ENCODE measurements at places on chromosomes 12 and 14.

- no peak for DNase-seq
These were observed 402.1 kb downstream of the ZFP36L1 start for GRCh38 chr14:68390741-68391140.

- DNase-seq, result no peak
These were observed 82.7 kb downstream of the PLEKHA5 start for GRCh38 chr12:19212245-19212644.

DNA sequence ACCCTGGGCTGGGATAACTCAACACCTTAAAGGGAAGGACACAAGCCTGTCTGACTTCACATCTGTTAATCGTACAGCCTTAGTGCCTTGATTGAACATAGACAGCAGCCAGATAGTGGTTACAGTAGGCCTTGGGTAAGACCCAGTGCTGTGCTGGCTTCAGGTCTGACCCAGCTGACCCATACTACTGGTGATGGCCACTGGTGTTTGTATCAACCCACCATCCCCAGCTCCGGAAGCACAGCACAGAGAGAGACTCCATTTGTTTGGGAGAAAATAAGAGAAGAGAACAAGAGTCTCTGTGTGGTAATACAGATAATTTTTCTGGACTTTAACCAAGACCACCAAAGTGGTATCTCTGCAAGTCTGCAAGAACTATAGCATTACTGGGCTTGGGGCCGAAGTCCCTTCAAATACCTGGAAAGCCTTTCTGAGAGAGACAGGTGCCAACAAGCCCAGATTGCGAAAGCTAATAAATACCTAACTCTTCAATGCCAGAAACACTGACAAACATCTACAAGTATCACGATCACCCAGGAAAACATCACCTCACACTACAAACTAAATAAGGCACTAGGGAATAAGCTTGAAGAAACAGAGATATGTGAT is 330.1 kb upstream of the GARIN2 start:
- no peak for DNase-seq

DNA sequence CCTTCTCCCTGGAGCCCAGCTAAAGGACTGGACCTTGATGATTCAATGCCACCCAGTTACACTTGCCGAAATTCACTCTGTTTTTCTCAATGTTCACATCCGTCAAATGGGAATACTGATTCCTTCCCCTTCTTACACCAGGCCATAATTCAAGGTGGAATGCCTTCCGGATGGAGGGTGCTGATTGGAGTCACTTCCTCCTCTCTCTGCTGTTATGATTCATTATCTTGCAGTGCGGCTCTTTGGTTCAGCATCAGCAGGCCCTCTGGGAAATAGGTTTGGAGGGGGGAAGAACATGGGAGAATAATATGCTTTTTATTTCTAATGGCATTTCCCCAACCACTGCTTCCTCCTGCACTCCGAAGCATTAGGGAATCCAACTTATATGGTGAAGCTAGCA is 390.6 kb upstream of the TBX3 start:
- DNase-seq, result no peak

GRCh38 chr12:18153826-18154225 is 63.8 kb upstream of the RERGL start:
- DNase-seq, result no peak

DNA sequence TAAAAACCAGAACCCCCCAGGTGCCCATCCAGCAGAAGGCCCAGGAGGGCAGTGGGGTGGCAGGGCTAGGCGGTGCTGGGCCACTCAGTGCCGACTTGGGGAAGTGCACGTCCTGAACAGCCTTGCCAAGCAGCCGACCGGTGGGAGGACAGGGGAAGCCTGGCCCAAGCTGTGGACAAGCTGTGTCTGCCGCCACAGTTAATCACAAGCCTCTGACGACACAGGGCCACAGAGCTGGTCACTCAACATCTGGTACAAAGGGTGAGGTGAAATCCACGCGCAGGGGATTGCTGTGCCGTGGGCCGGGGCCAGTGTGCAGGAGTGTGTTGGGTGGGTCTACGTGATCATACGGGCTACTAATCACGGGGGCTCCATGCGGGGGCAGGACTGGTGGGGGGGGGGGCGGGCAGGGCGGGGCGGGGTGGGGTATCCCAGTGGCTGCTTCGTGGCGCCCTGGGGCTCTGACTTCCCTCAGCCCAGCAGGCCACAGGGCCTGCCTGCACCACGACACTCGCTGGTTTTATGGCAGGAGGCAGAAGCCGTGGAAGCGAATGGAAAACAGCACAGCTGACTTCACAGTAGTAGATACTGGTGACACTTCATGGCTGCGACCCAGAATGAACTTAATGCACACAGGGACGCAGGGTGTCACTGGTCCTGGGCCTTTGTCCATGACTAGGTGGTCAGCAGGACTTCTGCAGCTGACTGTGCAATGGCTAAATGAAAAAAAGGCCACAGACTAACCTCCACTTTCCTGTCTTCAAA is 10.2 kb downstream of the AMN start:
- DNase-seq, result no peak

GRCh38 chr14:75399843-75400775 is 27.7 kb upstream of the JDP2 start:
- DNase-seq, result no peak

DNA sequence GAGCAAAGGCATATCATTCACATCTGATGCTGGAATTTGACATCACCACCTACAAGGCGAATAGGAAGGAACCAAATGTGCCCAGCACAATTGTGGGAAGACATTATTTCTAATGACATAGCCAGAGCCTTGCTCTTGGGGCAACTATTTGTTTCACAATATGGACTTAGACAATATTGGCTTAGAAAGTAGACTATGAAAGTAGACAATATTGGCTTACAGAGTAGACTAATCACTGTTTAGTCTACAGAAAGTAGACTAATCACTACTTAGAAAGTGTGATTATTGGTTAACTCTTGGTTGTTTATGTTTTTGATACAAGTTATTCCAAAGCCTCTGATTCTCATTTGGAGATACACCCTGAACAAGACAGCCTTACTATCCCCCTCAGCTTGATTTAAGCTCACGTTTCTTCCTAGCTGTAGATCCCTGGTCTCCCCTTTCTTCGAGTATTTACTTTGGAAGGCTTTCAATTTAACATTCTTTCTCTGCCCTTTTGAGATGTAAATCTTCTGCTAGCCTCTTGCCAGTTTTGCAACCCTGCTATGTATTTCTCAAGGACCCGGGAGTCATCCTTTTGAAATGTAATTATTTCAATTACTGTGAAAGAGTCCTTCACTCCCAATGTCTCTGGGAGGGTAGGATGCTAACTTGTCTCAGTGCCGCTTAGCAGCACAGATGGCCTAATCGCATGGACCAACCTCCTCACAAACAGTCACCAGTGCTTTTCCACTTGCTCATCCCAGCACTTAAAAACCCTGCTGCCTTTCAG is 843.2 kb downstream of the GALC start:
- no peak for DNase-seq

DNA sequence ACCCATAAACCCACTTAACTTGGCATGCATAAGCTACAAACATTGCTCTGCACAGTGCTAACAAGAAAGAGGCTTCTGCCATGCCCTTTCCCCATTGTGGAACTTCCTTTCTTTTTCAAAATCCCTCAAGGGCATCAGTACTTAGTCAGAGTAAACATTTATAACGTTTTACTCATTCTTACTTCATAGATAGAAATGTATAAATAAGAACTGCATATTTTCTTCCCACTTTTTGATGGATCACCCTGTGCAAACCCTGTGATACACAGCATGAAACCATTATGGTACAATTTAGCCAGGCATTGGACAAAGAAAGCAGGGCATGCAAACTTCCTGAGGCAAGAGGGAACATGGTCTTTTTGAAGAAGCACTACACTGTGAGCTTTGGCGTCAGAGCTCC is 113.8 kb upstream of the FOXG1 start:
- DNase-seq, result no peak
